ENCODE measurements at places on chromosomes 6 and 20.

DNA sequence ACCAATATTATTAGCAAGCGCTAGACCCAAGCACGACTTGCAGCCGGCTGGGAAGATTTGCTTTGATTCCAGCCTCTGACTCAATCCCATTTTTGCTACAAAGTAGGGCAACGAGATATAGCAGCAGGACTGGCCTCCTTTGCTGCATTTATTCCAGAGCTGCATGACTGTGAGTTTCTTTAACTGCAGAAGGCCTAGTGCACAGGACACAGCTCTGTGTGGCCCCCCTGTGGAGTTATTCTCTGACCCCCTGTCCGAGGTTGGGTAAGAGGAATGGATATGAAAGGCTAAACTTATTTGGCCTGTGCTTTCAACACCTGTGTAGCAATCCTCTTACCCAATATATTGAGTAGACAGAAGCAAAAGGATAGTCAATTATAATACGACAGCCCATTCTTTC, 133.3 kb upstream of the SPTLC3 start:
- DNase-seq, result no peak

DNA sequence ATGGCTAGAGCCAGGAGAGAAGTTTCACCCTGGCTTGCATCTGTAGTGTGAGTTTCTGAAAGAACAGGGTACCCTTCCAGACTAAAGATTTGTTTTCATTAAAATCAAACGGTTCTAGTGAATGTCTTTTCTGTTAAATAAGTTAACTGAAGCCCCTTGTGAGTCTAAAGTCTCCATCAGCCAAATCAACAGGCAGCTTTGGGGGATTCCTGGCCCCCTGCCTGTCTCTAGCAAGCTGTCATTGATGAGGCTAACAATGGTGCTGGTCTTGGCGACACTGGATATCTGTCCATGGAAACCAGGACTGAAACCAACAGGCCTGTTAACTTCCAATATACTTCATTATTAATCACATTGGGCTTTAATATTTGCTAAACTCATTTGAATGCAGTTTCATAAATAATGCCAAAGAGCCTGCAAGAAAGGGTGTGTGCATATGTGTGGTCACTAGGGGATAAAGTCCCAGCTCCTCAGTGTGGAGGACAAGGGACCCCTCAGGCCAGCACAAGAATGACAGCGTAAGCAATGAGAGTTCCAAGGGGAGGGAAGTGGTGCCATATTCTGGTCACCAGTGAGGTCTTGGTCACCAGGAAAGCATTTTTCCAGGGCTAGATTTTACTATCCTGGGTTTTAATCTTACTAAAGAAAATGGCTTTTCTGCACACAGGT, 9.1 kb upstream of the RNF182 start:
- DNase-seq, result no peak

DNA sequence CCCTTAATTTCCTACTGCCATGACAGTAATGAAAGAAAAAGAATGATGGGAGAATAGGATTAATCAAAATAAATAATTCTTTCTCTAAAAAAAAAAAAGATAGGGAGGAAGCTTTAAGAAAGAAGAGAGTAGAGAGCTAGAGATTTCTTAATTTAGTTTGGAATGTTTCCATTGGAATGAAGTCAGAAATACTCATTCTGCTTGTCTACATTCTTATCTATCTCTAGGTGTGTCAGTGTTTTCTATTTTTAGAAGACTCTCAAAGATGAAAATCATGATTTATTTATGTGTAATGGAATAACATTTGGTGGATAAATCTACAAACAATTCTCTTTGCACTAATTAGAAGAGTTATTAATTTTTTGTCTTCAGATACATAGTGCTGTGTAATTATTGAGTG, 38.0 kb upstream of the HIVEP1 start:
- no peak for DNase-seq

- DNase-seq, result peak; percentile 93
Measured at GRCh38 chr6:107657755-107658461, 166.2 kb downstream of the SCML4 start.

- peak; percentile 35 for DNase-seq
Measured at GRCh38 chr6:132054525-132054924, 103.4 kb upstream of the CCN2 start.

- no peak for DNase-seq
Measured at GRCh38 chr6:38415231-38416005, 224.3 kb downstream of the BTBD9 start.

GRCh38 chr20:47220161-47220582, 136.3 kb downstream of the ZMYND8 start:
- peak; percentile 46 for DNase-seq

DNA sequence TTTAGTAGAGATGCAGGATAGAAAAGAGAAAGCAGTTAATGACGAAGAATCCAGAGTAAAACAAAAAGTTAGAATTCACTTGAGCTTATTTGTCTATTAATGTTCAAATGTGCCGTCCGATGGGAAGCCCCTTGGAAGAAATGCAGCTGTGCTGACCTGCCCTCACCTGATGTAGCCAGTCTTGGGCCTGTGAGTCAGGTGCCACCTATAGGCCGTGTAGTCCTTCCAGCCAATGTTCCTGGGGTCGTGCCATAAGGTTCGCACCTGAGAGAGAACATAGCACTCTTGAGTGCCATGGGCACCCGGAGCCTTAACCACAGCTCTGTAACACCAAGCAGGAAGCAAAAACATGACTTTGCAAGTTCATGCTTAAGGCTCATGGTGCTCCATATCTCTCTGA, 32.4 kb downstream of the THBS2 start:
- no peak for DNase-seq

DNA sequence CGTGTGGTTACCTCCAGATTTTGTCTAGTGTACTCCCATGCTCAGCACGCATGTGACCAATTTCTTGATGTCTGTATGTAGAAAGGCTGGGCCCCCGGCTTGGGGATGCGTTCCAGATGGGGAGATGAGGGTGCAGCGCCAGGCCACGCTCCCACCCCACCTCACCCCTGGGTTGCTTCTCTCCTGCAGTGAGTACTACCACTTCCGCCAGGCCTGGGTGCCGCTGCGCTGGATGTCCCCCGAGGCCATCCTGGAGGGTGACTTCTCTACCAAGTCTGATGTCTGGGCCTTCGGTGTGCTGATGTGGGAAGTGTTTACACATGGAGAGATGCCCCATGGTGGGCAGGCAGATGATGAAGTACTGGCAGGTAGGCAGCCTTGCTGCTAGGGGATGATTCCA, 11.5 kb upstream of the SRF start:
- no peak for DNase-seq

DNA sequence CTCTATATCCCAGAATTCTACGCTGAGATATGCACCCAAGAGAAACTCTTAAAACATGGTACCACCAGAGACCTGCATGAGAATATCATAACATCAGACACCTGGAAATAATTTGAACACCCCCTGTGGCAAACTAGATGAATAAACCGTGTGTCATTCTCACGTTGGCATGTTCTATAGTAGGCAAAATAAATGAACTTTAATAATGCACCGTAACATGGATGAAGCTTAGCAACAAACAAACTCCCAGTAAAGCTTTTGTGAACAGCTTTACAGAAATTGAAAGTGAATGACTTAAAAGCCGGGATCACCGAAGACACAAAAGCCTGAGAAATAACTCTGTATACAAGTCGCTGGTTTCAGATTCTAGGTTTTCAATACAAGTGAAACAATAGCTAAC, 1166.8 kb upstream of the CITED2 start:
- DNase-seq, result no peak

- DNase-seq, result peak; percentile 56
Measured at GRCh38 chr6:121593011-121593641, 157.7 kb downstream of the GJA1 start.

- no peak for DNase-seq
Measured at GRCh38 chr6:158284007-158284875, 28.0 kb upstream of the TULP4 start.
